ENCODE measurements at places on chromosomes 11 and 22.

DNA sequence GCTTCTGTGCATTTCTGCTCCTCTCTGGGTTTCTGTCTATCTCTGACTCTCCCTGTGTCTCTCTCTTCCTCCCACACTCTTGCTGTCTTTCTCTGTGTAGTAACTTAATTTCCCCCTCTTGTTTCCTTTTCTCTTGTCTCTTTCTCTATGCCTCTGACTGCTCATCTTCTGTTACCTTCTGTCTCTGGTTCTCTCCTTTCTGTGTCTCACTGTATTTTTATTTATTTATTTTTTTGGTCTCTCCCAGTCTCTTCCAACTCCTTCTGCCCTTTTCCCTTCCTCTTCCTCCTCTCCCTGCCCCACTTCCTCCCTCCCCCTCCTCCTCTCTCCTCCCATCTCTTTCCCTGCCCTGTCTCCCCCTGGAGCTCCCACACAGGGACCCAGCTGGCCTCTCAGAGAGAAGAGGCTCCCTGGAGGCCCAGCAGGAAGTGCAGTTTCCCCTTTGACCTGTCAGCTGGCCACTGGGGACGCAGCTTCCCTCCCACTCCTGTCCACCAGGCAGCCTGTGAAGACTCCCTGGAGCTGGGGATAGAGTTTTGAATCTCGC lies 38.3 kb upstream of the MYH9 start:
- DNase-seq, result no peak

- peak; percentile 43 for DNase-seq
Measured at GRCh38 chr22:41822317-41823057, 10.4 kb upstream of the SREBF2 start.

GRCh38 chr22:41898645-41899044 lies 16.2 kb downstream of the SHISA8 start:
- DNase-seq, result no peak

- DNase-seq, result no peak
Measured at GRCh38 chr11:8988329-8989234, 15.2 kb downstream of the NRIP3 start.

DNA sequence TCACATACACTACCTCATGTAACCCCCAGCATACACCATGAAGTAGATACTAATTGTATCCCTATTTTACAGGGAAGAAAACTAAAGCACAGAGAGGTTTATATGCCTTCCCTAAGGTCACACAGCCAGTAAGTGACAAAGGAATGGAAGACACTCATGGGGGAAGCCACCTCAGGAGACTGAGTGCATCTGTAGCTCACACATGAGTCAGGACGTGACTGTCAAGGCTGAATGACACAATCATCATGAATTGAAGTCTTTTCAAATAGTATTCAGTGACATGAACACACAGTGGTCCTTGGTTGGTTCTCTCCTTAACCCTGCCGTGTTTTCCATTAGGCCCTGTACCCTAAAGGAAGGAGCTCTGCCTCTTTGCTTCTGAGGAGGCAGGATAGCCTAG lies 463.0 kb downstream of the NTM start:
- DNase-seq, result no peak

DNA sequence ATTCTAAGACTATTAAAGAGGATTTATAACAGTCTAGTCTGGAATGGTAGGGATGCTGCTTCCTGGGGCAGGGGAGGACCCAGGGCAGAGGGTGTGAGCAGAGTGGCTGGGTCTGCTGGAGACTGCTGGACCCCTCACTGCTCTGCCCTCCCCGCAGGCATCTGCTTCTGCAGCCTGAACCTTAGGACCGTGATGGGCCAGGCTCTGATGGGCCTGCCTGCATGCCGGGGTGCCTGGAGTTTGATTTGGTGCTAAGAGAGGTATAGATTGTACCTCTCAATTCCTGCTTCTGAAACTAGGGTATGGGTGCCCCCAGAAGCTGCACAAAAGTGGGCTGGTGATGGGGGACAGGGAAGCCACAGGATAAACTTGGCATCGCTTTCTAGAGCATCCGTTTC lies 54.9 kb downstream of the CD82 start:
- DNase-seq, result no peak

DNA sequence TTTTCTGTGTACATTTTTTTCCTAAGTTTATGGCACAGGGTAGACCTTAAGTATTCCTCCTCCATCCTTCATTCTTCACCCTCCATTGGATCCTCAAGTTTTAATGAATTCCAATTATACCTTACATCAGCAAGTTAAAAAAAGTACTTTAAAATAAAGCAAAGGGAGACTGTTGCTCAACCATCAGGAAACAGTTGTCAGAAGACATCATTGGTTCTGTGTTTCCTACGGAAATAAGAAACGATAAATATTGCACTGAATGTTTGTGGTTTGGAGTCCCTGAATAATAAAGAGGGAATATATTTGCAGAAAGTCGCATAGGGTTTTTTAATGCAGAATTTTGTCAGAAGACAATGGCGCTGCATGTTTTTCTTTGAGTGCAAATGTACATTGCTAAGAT lies 28.1 kb upstream of the LDHA start:
- DNase-seq, result no peak

- DNase-seq, result no peak
Measured at GRCh38 chr11:63719987-63720386, 38.7 kb downstream of the RTN3 start.

- no peak for DNase-seq
Measured at GRCh38 chr22:50143096-50143495, 27.4 kb upstream of the PANX2 start.

DNA sequence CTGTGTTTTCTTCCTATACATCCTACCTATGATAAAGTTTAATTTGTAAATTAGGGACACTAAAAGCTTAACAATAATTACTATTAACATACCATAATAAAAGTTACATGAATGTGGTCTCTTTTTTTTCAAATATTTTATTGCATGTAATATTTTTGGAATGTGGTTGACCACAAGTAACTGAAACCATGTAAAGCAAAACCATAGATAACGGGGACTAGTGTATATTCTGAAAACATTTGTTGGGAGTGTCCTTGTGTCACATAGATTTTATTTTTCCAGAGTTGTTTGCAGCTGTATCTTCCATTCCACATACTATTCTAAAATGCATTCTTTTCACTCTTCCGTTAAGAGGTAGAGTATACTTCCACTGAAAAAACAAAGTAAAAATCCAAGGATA lies 200.4 kb downstream of the KIF18A start:
- no peak for DNase-seq

DNA sequence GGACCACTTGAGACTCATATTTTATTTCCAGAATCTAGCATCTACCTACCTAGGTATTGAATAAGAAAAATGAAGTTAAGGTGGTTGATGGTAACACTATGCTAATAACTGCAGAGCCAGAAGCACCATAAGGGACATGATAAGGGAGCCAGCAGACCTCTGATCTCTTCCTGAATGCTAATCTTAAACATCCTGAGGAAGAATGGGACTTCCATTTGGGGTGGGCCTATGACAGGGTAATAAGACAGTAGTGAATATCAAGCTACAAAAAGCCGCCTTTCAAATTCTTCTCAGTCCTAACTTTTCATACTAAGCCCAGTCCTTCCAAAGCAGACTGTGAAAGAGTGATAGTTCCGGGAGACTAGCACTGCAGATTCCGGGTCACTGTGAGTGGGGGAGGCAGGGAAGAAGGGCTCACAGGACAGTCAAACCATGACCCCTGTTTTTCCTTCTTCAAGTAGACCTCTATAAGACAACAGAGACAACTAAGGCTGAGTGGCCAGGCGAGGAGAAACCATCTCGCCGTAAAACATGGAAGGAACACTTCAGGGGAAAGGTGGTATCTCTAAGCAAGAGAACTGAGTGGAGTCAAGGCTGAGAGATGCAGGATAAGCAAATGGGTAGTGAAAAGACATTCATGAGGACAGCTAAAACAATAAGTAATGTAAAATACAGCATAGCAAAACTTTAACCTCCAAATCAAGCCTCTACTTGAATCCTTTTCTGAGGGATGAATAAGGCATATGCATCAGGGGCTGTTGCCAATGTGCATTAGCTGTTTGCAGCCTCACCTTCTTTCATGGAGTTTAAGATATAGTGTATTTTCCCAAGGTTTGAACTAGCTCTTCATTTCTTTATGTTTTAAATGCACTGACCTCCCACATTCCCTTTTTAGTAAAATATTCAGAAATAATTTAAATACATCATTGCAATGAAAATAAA lies 2.1 kb downstream of the HBB start:
- DNase-seq, result no peak

- DNase-seq, result no peak
Measured at GRCh38 chr11:4459500-4459899, 10.4 kb downstream of the OR52K2 start.

DNA sequence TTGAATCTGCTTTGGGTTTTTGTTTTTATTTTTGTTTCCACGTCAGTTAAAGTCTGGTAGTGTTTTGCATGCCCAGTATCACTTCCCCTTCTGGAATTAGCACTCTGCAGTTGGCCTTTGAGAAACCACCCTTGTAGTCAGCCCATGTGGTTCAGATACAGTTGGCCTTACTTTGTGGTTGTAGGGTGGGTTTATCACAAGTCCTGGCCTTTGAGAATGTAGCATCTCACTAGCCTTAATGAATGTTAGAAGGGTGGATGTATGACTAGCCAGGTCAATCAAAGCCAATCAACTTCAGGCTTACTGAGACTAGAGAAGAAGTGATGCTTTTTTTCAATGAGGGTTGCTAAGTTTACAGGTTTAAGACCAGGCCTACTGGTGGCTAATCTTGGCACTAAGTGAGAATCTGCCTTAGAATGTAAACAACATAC lies 19.8 kb downstream of the ARL14EP start:
- DNase-seq, result no peak

DNA sequence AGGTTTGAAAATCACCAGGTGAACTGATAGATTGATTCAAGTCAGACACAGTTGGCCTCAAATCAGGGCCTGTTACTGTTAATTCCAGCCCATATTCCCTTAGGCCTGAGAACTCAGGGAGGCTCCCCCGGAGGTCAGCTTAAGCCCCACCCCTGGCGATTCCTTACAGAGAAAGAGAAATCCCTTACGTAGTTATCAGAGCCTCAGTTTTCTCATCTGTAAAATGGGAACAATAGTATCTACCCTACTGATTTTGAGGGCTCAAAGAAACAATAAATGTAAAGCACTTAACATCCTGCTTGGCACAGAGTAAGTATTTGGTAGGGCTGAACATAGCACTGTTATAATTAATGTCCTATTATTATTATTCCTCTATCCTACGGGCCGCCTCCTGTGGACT lies 94.1 kb downstream of the NAT10 start:
- DNase-seq, result no peak

DNA sequence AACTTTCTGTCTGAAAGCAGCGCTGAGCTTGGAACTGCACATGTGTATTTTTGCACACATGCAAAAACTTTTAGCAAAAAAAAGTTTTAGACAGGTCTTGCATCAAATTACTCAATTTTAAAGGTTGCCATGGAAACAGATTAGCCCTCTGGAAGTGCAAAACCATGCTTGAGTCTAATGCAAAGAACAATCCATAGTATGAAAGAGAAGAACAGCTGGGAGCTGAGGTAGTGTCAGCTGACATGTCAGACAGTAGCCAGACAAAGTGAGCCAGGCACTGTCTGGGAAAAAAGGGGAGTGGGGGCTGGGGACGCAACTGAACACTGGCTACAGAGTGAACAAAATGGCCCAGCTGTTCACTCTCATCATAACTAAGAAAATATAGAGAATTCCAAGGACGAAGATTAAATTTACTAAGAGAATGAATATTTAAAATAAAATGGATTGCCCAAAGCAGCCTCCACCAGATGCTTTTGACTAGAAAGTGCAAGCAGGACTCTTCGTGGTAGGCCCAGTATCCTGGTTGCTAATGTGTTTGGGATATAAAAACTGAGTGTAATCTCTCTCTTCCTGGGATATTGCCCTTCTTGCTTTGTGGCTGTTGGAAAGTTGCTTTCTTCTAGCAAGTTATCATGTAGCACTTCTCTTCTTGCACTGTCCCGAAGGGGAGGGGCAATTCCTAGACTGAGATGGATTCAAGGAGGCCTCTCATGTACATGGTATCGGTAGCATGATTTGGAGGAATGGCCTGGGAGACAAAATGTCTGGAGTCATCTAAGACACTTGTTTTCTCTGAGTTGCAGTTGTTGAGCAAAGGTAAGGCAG lies 434.1 kb upstream of the FAT3 start:
- no peak for DNase-seq

GRCh38 chr11:66629356-66629755 lies 9.1 kb upstream of the RBM4 start:
- no peak for DNase-seq

GRCh38 chr11:12007230-12007593 lies 1.2 kb downstream of the DKK3 start:
- DNase-seq, result no peak

- peak; percentile 78 for DNase-seq
Measured at GRCh38 chr11:16511116-16512114, 155.1 kb upstream of the SOX6 start.

DNA sequence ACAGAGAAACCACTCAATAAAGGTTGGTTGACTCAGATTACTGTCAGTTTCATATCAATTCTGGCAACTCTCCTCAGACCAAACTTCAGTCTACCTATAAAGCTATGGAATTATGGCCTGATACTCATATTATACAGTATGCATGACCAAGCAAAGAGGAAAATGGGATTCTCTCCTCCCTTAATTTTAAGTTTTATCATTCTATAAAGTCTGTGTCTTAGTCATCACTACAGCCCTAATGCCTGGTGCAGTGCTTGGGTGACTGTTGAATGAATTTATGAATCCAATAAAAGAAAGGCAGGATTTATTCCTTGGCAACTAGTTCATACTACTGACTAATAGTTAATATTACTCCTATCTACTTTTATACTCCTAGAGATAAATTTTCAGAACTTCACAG lies 37.6 kb upstream of the GRAMD1B start:
- DNase-seq, result no peak

DNA sequence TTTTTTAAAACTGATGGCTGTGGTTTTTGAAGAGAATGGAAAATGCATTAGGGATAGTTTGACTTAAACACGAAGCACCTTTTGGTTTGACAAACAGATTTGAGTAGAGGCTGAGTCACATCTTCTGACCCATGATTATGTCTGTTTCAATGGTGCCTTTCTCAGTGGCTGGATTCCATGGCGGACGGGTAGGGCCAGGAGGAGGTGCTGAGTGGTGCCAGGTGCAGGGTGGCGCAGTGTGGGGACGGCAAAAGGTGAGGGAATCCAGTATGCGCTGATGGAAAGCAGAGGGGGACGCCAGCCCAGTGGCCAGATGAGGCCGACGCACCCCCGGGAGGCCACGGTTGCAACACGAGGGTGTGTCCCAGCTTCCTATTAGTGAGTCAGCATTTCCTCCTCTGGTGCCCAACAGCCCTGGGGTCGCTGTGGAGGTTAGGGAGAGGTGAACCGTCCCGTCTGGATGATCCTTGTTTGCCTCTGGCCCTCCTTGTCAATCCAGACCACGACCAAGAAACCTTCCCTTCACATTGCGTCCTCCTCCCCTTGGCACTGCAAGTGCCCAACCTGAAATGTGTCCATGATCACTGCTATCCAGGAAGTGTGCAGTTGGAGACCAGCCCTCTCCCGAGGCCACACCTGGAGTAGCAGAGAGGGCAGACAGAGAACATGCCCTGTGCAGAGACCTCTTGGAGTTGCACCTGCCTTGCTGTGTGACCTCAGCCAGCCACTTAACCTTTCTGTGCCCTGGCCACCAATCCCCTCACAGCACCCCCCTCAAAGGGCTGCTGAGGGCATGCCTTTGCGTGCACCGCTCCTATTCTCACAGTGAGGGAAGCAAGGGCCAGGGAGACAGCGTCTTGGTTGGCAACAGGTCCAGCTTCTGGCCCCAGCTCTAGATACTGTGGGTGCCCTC lies 32.5 kb upstream of the ATXN10 start:
- peak; percentile 56 for DNase-seq
